Spinal cord (tissue), 10 donors: ENCODE measurements at places on chromosomes 1 and 21. TPM values are rescaled to one million over a fixed set of nuclear protein-coding genes. Genes with fewer than 3 reads are reported as not detected.

DNA sequence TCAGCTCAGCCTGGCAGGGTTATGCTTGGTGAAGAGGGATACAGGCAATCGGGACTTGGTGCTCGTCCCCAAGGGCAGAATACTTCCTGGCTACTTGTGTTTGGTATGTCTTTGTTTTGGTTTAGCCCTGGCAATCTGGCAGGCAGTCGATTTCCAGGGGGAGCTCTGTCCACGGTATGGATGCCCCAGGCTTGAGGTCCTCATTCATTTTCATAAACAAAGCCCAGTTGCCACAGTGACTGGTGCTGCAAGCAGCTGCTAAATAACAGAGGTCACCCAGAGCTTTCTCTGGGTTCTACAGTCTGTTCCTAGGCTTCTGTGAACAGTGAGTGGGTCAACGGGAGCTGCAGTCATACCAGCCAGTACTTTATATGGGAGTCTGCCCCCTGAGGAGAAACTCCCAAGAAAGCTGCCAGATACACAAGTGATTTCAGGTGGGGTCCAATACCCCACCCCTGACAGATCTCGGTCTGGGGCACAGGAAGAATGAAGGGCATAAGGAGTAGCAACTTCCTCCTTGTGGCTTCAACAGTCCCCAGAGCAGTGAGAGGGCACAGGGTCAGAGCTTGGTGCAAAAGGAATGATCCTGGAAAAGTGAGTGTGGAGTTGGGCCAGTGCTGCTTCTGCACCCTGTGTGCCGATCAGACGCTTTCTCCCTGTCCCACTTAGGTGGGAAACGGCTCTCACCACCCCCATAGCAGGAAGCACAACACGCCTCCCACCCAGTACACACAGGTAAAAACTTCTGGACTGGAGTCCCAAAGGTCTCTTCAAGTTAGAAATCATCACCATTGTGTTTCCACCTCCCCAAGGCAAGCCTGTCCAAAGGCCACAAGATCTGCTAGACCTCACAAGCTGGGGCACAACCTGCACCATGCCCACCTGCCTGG is 55.5 kb downstream of the TGFBR3 start:
- no peak for DNase-seq

Gene HTR6
- total RNA-seq: 0.22 TPM

DNA sequence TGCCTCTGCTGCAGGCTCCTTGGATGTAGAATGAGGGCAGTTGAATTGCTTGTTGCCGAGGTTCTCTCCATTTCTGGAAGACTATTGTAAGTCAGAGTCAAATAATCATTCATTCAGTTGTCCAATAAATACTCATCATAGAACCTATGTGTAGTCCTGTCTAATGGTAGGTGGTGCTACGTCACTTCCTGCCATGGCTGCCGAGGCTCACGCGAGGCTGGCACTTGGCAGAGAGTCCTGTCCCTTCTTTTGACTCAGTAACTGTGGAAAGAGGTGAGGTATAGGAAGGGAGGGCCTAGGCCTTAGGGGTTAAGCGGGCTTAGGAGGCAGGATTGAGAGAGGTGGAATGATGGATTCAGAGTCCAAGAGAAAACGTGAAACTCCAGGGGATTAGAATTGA is 9.7 kb downstream of the ADARB1 start:
- DNase-seq: no peak

Gene SYT14
- 25.1 TPM for total RNA-seq

DNA sequence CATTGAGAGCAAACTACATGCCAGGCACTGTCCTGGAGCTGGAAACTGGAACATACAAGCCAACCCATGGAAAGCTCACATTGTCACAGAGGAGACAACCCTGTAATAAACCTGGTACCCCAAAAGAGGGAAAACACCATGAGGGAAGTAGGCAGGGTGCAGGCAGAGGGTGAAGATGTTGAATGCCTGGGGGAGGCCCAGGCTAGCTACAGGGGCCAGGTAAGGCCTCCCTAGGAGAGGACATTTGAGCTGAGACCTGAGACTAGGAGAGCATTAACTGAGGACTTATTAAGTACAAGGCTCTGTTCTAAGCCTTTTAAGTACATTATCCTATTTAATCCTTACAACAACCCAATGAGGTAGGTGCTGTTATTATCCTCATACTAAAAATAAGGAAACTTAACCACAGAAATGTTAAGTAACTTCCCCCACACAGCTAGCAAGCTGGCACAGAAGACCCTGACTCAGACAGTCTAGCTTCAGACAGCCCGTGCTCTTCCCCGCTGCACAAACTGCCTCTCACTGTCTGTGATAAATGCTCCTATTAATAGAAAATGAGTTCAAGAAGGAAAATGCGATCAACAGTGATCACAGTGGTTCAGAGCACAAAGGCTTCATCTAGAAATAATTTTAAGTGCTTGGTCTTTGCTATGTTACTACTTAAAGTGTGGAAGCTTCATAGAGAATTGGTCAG is 41.8 kb downstream of the ZNF281 start:
- peak; percentile 27 for DNase-seq

GRCh38 chr1:36911561-36912364 is 122.6 kb downstream of the GRIK3 start:
- no peak for DNase-seq

Gene KRTAP21-2
- not detected for total RNA-seq

Gene GBP5
- 0.50 TPM for total RNA-seq

Gene LINGO4
- total RNA-seq: 2.0 TPM

GRCh38 chr1:116166655-116167054 is 55.5 kb downstream of the MAB21L3 start:
- DNase-seq: no peak
